D721Med (cell line): ENCODE measurements at places on chromosomes 7 and 10.

GRCh38 chr10:17443707-17444387 lies 10.5 kb downstream of the ST8SIA6 start:
- DNase-seq = no peak

- DNase-seq = no peak
These were observed 1.3 kb downstream of the ZNRF2 start for GRCh38 chr7:30285536-30286284.

GRCh38 chr10:127048630-127049029 lies 143.4 kb downstream of the DOCK1 start:
- DNase-seq = no peak

DNA sequence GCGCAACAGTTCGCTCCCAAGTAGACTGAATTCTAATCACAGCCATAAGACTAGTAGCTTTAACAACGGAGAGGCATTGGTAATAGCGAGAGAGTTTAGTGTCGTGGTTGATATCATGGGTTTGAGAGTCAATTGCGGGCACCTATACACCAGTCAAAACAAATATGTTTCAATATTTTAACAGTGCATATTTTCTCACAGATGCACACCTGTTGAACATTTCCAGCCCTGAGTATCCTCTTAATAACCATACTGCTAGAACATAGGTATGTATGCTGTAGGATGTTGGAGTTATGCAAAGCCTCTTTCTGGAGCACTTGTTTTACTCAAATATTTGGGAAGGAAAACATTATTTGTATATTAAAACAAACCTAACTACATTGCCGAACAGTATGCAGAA lies 92.9 kb downstream of the FAM107B start:
- no peak for DNase-seq

DNA sequence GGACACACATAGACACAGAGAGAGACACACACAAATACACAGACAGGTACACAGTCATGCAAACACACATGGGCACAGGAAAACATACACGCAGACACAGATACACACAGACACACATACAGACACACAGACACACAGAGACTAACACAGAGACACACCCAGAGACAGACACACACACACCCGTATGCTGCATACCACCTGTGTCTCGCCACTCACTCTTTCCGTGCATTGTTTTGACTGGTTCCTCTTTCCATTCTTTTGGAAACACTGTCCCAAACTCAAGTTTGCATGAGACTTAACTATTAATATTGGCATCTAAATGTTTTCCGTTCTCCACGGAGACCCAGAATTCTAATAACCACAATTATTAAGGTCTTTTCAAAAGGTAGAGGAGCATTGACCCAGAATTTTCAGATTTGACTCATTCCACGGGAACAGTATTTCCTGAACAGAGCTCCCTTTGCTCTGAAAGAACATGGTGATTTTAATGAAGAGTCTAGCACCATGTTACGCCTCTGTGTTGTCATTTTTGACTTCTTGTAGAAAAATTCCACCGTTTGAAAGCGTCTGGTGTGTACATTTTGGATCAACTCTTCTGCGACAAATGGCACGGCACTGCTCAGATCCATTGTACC lies 141.2 kb upstream of the RNF32 start:
- DNase-seq = no peak

DNA sequence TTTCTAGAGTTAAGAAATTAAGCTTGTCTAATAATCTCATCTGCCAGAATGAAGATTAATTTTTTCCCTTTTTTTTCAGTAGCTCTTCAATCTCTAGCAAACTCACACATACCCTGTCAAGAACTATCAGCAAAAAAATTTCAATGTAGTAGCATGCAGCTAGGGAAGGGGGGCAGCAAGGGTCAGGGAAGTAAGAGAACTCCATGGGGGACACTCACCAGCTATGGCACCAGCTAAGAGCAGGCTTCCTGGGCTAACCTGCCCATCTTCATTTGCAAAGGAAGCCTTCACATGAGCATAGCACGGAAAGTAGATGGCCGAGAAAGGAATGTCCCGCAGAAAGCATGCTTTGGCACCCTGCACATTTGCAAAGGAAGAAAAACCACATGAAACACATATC lies 190.4 kb downstream of the SLC25A13 start:
- no peak for DNase-seq

- DNase-seq = no peak
These were observed 187.8 kb downstream of the GNAT3 start for GRCh38 chr7:80324032-80324431.

GRCh38 chr10:48529331-48529730 lies 75.5 kb downstream of the ARHGAP22 start:
- no peak for DNase-seq
